Mammary epithelial cell (primary cell): ENCODE measurements at places on chromosomes 13 and 19.

GRCh38 chr13:40377783-40378182 is 288.7 kb downstream of the FOXO1 start:
- DNase-seq: no peak

DNA sequence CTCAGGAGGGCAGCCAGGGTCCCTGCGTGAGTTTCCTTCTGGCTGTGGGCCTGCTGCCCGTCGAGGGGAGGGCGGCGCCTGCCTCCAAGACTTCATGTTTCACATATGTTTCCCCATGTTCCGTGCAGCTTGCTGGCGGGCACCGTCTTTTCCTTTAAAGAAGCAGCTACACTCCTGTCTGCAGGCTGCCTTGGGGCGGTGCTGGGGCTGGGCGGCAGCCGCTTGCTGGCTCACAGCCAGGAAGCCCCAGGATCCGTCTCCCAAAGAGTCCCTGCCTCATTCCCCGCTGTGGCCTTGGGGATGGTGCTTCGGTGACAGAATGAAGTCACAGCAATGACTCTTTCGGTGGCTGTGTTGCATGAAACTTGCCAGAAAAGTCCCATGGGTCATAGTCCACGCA is 24.9 kb downstream of the PIAS4 start:
- no peak for DNase-seq

DNA sequence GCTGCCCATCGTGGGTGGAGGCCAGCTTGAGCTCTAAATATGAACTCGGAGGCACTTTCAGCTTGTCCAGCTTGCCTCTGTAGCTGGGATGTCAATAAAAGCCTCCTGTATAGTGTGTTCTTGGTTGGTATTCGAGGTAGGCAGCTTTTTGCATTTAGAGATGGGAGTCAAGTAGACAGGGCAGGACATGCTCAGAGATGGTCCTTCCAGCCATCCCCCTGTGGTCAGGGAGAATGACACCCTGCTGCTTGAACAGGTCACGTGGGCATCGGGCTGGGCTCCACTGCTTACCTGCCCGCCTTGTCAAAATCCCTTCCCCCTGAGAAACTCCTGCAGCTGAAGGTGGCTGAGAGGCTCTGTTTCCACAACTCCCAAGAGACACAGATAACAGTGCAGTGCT is 302.5 kb downstream of the ZNF536 start:
- DNase-seq: no peak

DNA sequence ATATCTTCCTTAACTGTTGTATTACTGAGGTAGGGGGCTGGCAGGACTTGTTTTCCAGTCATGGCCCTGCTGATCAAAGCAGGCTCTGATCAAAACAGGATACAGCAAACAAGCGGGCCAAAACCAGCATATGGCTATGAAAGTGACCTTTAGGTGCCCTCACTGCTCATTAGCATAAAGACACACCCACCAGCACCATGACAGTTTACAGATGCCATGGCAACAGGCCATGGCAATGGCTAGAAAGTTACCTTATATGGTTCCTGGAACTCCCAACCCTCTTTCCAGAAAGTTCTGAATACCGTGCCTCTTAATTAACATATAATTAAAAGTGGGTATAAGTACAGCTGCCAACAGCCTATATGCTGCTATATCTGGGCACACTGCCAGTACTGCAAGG is 551.4 kb upstream of the SGCG start:
- DNase-seq: no peak

DNA sequence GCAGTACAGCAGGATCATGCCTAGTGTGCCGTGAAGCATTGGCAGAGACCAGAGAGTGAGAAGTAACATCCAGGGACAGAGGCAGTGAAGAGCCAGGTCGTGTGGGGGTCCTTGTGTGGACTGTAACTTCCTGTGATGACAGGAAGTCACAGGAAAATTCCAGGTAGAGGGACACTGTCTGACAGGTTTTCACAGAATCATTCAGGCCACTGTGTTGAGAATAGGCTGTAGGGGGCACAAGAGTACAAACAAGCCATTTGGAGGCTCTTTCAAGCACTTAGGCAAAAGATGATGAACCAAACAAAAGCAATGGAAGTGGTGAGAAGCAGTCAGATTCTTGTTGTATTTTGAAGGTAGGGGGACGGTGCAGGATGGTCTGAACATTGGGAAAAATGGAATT is 46.4 kb downstream of the N4BP2L1 start:
- DNase-seq: peak; percentile 13
